ENCODE measurements at places on chromosomes 5 and 9. TPM values are rescaled to one million over a fixed set of nuclear protein-coding genes. Genes with fewer than 3 reads are reported as not detected.
A peak's percentile ranks its signal among the peaks of the same experiment; 100 is the strongest.

Gene BARHL1
- 0.14 TPM for total RNA-seq

Gene CORO2A
- total RNA-seq = 9.9 TPM

Gene ELAVL2
- 11.6 TPM for total RNA-seq

Gene PDGFRB
- 74.8 TPM for total RNA-seq

Gene SAXO1
- total RNA-seq = 0.48 TPM

Gene DNAH5
- total RNA-seq = 1.2 TPM

Gene FCN1
- not detected for total RNA-seq

GRCh38 chr9:135186248-135187164 is 99.0 kb downstream of the OLFM1 start:
- peaks cover 80% of the 10 kb centered on the region for H3K27me3 ChIP-seq
- peaks cover 12% of the 10 kb centered on the region for H3K4me1 ChIP-seq
- H3K27ac ChIP-seq = no peak overlapping the region
- H3K4me3 ChIP-seq = peak overlapping the region; percentile 44
- no peak for DNase-seq

GRCh38 chr5:107487056-107487542 is 183.6 kb downstream of the EFNA5 start:
- no peaks in the 10 kb centered on the region for H3K27me3 ChIP-seq
- no peak overlapping the region for H3K4me3 ChIP-seq
- H3K27ac ChIP-seq = no peak overlapping the region
- peaks cover 10% of the 10 kb centered on the region for H3K36me3 ChIP-seq
- H3K4me1 ChIP-seq = peaks cover 28% of the 10 kb centered on the region

DNA sequence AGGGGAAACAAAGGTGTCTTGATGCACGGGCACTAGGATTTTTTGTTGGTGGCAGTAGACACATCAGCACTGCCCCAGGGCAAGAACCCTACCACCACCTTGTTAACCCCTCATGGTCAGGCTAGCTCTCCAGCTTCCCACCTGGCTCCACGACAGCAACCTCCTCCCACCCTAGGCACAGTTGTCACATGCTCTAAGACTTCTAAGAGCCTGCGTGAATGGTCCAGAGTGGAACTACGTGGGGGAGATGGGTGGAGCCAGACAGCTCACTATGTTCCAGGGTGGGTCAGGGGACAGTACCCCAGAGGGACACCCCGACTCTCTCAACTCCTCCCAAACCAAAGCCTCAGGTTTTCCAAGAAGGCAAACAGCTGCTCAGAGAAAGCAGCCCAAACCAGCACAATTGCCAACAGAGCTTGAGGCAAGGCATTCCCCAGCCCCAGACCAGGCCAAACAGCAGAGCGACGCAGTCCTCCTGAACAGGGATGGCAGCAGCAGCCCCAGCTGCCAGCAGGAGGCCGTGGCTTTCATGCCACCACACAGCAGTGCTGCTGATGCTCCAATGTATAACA is 78.0 kb downstream of the NRG2 start:
- no peaks in the 10 kb centered on the region for H3K4me1 ChIP-seq
- H3K27ac ChIP-seq = no peak overlapping the region
- H3K36me3 ChIP-seq = no peaks in the 10 kb centered on the region
- peaks cover 44% of the 10 kb centered on the region for H3K27me3 ChIP-seq
- H3K4me3 ChIP-seq = no peak overlapping the region

DNA sequence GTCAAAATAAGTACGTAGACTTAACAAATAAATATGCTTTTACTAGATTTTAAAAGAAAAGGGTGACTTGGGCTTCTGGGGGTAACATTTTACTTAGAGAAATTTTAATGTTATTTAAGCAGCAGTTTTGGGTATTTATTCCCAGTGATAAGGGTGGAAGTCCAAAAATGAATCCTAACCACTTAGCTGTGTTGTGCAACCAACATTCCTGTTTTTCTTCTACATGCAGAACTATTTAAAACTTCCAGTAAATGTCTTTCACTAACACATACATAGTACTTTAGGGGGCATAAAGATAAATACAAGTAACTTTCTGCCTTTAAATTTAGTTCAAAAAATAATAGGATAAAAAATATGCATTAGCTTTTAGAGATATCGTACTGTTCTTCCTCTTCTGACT is 436.7 kb downstream of the CTNND2 start:
- no peak overlapping the region for H3K27ac ChIP-seq
- H3K27me3 ChIP-seq = no peaks in the 10 kb centered on the region
- no peaks in the 10 kb centered on the region for H3K36me3 ChIP-seq
- no peaks in the 10 kb centered on the region for H3K4me1 ChIP-seq

DNA sequence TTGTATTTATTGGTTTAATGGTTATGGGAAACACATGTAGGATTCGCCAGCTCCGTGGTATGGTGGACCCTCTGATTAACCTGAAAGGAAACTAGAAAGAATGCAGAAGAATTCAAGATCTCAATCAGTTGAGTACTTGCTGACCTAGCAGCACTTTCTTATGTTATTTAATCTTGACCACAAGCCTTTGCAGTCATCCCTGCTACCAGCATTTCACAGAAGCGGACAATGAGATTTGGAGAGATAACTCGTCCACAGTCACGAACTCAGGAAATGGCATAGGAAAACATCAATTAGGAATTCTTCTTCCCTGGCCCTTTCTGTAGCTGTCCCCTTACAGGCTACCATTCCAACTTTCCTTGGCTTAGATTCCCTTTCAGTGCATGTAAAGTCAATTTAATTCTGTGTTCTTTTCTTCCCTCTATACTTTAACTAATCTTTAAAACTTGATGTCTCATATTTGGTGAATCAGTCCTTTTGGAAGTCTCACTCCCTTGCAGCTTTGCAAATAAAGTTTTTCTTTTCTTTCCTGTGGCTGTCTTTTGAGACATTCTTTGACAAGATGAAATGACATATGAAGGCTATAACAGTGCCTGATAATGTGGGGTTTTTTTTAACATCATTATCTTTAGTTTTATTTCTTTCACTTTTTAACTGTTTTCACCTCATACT is 1.3 kb upstream of the SLC44A1 start:
- H3K4me1 ChIP-seq = peaks cover 37% of the 10 kb centered on the region
- peak overlapping the region; percentile 59 for H3K27ac ChIP-seq
- DNase-seq = no peak
- peaks cover 12% of the 10 kb centered on the region for H3K27me3 ChIP-seq

- DNase-seq = no peak
- peaks cover 13% of the 10 kb centered on the region for H3K27me3 ChIP-seq
- no peaks in the 10 kb centered on the region for H3K36me3 ChIP-seq
- peak overlapping the region; percentile 17 for H3K27ac ChIP-seq
- H3K4me1 ChIP-seq = peaks cover 3% of the 10 kb centered on the region
Observed at GRCh38 chr5:101679816-101680215, 616.3 kb downstream of the SLCO4C1 start.

DNA sequence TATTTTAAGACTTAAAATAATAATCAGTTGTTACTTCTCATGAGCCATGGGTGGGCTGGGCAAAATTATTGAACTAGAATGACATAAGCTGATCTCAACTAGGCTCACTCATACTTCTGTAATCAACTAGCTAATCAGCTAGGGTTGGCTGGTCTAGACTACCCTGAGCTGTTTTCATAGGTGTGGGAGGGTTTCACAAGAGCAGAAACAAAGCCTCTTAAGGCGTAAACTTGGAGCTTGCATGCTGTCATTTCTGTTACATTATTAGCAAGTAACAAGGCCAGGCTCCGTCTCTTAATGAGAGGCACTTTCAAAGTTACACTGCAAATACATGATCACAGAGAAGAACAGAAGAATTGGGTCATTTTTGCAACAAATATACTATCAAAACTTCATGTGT is 57.2 kb upstream of the GHR start:
- H3K4me1 ChIP-seq = no peaks in the 10 kb centered on the region
- H3K27ac ChIP-seq = no peak overlapping the region
- H3K4me3 ChIP-seq = no peak overlapping the region
- DNase-seq = no peak
- no peaks in the 10 kb centered on the region for H3K36me3 ChIP-seq

Data from type B pancreatic cell (in vitro differentiated cells).